ENCODE measurements at places on chromosomes 3 and 15.

- no peak for DNase-seq
These were observed 37.4 kb upstream of the CCDC174 start for GRCh38 chr3:14614189-14614588.

- DNase-seq = no peak
These were observed 22.7 kb downstream of the ZNF860 start for GRCh38 chr3:32004113-32004765.

DNA sequence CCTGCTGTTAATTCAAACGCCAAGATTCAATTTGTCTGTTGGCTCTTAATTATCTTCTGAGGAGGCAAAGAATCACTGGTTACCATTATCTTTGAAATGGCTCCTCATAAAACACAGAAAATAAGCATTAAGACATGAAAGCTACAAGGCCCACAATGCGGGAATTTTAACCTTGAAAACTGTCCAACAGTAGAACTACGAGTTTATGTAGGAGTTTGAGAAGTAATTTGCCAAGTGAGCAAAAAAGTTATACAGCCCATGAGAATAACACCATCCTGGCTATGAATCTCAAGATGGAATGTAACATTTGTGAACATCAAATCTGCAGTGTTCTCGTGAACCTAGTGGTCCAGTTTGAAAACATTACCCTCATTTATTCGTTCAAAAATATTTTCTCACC, 172.5 kb downstream of the ALDH1A2 start:
- no peak for DNase-seq

- peak; percentile 42 for DNase-seq
These were observed 21.3 kb upstream of the SEC62 start for GRCh38 chr3:169945313-169945712.

DNA sequence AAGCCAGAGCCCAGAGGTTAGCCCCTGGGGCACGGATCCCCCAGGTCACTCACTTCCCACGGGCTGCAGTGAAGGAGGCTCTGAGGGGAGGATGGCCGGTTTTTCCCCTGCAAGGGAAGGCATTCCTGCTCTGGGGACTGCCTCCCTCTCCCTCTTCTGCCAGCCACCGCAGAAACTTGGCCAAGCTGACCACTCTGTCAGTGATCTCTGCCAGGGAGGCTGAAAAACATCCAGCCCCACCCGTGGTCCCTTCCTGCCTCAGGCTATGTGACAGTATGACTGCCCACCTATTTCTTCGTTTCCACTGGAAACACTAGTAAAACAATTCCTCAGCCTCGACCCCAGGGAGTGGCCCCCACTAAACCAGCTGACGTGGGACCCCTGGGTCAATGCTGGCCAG, 14.6 kb upstream of the FANCD2 start:
- DNase-seq = no peak

DNA sequence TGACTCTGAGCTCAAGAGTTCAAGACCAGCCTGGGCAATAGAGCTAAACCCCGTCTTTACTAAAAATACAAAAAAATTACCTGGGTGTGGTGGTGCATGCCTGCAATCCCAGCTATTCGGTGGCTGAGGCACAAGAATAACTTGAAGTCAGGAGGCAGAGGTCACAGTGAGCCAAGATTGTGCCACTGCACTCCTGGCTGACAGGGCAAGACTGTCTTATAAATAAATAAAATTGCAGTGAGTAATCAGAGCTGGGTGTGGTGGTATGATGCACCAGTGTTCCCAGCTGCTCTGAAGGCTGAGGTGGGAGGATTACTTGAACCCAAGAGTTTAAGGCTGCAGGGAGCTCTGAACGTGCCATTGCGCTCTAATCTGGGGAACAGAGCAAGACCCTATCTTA, 55.9 kb upstream of the GCNT3 start:
- no peak for DNase-seq

- no peak for DNase-seq
These were observed 625 bp upstream of the RBM15B start for GRCh38 chr3:51390246-51391074.

GRCh38 chr3:49769926-49770325, 16.4 kb downstream of the IP6K1 start:
- DNase-seq = no peak

- no peak for DNase-seq
These were observed 33.3 kb upstream of the MEIS2 start for GRCh38 chr15:37133602-37134001.

- no peak for DNase-seq
These were observed 179.1 kb downstream of the AKAP13 start for GRCh38 chr15:85559530-85559929.

DNA sequence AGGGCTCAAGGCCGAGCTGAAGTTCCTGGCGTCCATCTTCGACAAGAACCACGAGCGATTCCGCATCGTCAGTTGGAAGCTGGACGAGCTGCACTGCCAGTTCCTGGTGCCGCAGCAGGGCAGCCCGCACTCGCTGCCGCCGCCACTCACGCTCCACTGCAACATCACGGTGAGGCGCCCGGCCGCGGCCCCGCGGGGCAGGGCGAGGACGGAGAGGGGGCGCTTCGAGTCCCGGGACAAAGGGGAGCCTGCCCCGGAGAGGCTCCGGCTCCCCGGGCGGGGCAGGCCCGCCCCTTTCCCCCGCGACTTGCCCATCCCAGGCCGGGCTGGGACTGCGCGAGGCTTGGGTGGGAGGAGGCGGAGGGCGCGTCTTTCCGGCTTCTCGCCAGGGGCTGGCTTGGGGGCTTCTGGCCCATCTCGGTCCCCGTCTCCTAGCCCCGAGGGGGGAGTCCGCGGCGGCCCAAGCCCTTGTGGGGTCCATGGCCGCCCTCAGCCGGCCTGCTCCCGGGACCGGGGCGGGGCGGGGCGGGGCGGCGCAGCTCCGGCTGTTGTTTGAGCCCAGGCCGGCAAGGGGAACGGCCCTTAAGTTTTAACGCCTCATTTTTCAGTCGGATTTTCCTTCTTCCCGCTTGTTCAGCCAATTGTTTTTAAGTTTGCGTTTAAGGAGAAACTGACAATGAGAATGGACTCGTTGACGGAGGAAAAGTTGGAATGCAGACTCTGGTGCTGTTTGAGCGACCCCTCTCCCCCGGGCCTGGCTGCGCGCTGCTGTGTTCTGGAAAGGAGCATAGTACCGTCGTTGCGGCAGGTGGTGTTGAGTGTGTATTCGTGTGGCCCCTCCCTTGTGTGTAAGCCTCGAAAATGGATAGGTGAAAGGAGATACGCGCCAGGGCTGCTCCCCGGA, 683 bp downstream of the UBE2Q2 start:
- peak; percentile 79 for DNase-seq

DNA sequence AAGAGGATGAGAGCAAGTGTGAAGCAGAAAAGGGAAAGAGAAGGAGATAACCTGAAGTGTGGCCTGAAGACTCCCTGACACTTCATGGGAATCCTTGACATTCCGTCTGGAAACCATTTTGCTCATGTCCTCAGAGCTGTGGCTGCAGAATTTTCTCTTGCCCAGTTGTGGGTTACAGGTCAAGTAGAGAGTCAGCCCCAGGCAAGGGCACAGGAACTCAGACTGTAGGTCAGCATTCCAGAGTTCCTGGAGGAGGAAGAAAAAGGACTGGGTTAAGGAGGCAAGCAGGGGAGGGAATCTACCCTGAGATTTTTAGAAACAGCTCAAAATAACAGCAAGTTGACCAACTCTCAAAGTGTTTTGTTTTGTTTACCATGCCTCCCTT, 4.1 kb upstream of the THSD4 start:
- no peak for DNase-seq

DNA sequence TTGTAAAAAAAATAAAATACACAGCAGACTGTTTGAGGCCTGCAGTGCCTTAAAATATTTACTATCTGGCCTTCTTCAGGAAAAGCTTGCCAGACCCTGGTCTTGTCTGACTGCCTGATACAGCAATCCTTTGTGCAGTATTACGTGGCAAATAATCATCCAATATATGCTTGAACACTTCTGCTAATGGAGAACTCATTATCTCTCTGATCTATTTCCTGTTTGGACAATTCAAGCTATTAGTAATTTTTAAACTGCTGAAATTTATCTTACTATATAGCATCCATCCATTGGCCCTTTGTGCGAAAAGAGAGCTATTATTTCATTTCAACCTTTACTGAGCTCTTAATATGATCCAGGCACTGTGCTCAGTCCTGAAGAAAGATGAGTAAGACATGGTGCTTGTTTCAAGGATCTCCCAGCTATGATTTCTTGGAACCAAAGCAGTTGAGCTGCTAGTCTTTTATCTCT, 15.9 kb downstream of the ATG7 start:
- no peak for DNase-seq

- no peak for DNase-seq
These were observed 1.3 kb downstream of the DENND4A start for GRCh38 chr15:65790694-65791334.

GRCh38 chr15:42679285-42680141, 57.4 kb downstream of the CDAN1 start:
- no peak for DNase-seq

DNA sequence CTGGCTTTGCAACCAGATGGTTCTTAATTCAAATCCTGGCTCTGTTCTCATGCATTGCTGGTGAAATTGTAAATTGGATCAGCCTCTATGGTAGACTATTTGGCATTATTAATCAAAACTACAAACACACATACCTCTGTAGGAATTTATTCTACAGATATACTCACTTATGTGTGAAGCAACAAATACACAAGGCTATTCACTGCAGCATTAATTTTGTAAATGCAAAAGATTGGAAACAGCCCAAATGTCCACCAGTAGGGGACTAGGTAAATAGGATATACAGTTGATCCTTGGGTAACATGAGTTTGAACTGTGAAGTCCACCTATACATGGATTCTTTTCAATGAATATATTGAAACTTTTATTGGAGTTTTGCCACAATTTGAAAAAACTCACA, 29.5 kb upstream of the LCTL start:
- no peak for DNase-seq

- DNase-seq = no peak
These were observed 4.5 kb downstream of the CFAP44 start for GRCh38 chr3:113436809-113437208.

- DNase-seq = peak; percentile 72
These were observed 51.1 kb upstream of the ARRDC4 start for GRCh38 chr15:97909291-97909891.

DNA sequence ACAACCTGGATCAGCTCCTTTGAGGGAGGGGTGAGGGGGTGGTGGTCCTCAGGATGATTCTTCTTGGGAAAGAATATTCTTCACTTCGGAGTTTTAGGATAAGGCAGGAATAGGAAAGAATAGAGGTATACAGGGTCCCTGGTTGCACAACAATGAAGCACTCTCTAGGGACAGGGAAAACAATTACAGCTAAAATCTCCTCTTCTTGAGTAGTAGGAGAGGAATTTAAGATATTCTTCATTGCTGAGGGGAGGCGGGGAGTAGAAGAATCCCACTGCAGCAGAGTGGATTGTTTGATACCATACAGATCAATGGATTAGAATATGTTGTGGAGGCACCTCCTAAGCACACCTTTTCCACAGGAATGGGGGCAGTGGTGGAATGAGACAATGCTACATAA, 20.5 kb downstream of the SLC9C1 start:
- no peak for DNase-seq

- DNase-seq = no peak
These were observed 412.8 kb upstream of the WNT5A start for GRCh38 chr3:55899887-55900286.

DNA sequence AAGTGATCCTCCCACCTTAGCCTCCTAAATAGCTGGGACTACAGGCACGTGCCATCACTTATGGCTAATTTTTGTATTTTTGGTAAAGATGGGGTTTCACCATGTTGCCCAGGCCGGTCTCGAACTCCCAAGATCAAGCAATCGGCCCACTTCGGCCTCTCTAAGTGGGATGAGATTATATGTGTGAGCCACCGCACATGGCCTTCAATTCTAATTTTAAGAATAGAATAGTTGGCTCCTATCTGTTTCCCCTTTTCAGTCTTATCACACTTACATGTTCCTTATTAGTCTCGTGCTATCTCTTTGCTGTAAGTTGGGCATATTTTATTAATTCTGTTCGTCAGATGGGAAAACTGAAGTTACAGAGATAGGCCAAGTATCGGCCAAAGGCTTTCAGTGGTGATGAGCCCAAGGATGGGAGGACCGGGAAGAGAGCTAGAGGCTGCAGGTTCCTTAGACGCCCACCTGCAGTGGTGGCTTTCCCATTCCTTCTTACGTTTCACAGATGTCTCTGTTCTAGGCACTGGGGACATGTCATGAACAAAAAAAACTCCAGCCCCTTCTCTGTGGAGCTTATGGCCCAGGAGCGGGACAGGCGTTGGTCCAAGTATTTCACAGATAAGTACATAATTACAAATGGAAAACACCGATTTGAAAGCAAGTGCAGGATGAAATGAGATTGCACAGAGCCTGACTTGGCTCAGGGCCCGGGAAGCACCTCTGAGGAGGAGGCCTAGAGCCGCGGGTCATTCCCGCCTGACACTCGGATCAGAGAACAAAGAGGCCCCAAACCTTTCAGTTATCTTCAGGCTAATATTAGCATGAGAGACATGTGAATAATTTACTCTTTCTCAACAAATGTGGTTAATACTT, 91.1 kb upstream of the KLF13 start:
- peak; percentile 7 for DNase-seq

DNA sequence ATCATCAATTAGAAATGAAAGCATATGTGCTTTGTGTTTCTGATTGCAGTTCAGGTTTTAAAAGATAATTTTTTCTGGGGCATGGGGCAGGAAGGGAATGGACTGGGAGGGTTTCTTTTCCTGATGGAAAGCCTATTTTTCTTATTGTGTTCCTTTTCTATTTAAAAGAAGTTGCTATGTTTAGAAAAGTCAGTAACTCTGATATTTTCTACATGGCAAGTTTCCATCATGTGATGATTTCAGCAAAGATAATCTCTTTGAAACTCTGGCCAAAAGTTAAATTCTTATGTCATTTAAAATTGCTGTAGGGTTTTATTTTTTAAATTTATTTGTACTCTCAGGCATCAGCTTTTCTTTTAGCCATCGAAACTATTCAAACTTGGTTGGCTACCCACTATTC, 601.2 kb downstream of the FOXP1 start:
- DNase-seq = no peak

DNA sequence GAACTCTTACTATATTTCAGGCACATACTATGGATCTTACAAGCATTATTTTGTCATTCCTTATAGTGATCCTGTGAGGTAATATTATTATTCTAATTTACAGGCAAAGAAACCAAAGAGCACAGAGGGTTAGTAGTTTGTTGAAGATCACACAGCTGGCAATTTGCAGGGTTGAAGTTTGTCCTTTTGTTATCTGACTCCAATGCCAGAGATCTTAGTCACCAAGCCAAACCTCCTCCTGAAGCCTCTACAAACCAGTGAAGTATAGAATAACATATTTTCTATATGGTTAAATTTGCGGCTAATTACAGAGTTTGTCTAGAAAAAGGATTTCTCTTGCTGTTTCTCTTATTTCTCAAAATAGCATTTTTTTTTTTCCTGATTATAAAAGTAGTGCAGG, 11.2 kb downstream of the ISLR2 start:
- DNase-seq = no peak

DNA sequence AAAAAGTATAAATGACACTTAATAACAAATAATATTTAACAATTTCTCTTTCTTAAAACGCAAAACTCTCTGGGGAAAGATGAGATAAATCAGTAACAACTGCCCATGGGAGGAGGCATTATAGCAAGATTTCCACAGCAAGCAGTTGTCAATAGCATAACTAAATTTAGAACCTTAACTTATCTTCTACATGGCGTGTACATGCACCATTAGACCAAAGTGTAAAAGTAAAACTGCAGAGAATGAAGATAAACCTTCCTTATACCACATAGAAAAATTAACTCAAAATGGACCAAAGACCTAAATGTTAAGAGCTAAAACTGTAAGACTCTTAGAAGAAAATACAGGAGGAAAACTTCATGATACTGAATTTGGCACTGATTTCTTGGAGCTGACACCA, 39.9 kb downstream of the MYO5A start:
- DNase-seq = no peak
